ENCODE measurements at places on chromosomes 2 and 18.

DNA sequence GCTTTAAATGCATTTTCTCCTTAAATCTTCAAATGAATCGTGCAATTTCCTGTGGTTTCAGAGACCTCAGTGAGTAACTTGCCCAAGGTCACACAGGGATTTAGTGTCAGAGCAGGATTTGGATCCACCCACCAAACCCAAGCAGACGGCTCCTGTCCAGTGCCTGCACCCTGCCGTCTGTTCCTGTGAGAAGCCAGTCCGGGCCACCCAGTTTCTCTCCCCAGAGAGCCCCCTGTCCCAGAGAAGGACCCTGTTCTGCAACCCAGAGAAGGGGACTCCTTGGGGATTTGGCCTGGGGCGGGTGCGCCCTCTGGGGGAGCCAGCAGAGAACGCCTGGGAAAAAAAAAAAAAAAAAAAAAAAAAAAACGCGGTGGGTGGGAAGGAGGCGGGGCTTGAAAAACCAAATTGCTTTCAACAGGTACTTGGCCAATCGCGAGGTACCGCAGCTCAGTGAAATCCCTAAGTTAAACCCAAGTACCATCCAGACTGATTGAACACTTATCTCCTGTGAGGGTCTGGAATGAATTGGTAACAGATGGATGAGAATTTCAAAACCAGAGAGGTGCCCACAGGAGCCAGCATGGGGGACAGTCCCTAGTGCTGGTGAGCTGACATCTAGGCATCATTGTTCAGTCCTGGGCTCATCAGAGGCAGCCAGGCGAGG is 30.9 kb upstream of the REEP1 start:
- no peak for DNase-seq

DNA sequence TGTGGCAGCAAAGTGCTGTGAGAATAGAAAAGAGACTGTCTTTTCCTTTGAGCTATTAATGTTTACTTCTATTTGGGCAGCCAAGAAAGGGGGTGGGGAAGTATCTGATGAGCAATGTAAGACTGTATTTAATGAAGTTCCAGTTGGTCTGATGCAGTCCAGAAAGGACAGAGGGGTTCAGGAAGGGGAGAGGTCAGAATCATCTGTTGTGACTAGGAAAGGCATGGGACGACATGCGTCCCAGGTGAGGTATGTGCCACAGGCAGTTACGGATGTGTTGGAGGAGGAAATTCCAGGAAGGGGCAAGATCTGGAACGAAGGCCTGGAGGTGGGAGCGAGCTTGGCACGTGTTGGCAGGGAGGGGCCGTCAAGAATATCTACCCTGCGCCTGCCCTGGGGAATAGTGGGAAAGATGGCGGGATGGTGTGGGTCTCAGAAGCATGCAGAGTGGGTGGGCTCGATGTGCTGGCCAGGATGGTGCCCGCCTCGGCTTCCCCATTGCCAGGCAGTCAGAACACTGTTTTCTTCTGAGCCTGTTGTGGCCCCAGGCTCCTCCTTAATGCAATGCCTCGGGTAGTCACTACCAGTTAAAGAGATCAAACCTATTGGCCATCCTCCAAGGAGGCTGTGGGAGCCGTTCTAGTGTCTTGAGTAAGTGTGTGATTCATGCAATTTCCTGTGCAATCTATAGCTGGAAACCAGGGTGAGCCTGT is 57.8 kb upstream of the TXNDC2 start:
- no peak for DNase-seq

DNA sequence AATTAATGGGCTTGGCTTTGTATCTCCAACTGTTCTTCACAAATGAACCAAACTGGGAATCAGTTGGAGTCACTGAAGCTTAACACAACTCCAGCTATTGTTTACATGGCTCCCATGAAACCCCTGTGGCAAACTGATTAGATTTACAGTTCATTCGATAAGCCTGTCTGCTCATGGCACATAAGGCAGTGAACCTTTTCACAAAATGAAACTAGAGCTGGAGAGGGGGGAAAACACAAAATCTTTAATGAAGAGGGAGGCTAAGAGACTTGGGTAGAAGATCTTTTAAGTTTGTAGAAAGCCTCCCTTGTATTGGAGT is 11.6 kb upstream of the ITGA6 start:
- no peak for DNase-seq

DNA sequence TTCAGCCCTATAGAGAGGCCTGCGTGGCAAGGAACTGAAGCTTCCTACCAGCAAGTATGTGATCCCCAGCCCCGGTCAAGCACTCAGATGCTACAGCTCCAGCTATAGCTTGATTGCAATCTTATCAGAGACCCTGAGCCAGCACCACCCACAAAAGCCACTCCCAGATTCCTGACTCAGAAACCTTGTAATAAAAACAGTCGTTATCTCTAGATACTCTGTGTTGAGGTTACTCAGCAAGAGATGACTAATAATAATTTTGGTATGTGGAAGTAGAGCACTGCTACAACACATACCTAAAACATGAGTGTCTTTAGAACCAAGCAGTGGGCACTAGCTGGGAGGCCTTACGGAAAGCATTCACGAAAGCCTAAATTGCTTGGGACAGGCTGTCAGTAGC is 216.9 kb downstream of the UXS1 start:
- no peak for DNase-seq

- no peak for DNase-seq
Observed at GRCh38 chr2:177394594-177394973, 2.0 kb downstream of the AGPS start.

DNA sequence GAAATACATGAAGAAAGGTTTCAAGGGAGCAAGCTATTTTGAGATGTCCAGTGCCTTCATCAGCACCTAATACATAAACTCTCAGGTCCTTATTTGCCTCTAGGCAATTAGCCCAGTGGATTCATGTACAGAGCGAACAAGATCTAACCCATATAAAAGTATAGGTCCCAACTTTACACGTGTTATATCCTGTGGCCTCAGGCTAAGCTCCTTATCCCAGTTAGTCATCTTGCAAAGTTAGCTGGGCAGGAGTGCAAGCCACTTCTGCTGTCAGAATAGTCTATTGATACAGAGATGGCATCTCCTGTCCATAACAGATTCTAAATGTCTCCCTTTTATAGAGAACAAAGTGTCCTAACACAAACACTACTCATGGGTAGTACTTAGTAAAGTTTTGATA is 203.9 kb upstream of the PIK3C3 start:
- DNase-seq = no peak

DNA sequence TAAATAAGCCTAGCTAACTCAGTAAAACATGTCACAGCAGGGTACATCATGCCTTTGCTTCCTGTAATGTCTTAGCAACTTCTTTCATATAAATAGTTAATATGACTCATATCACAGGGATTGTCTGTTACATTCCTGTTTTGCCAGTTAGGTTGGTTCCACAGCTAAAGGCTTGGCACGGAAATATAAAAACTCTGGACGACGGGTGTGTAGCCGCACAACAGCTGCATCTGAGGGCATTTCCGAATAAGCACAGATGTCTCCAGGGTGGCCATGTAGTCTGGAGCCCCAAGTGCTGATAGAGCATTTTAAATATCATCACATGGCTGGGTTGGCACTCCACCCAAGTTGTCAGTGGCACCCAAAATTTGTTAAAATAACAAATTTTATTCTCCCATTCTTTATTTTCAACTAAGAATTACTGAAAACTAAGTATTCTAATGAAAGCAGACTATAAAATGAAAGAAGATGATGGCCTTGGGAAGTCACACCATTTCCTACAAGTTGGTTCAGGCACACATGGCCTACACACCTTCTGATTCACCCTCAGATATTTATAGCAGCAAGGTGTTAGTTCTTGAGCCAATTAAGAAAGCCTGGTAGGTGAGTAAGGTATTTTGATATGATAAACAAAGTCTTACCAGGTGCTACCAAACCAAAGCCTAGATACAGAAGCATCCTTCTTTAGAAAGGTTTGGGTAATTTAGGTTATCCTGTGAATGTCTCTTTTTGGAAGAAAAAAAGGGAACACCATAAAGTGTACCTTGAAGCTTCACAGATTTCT is 61.8 kb upstream of the STK17B start:
- DNase-seq = no peak

GRCh38 chr2:24205131-24205530 is 30.3 kb downstream of the FAM228A start:
- no peak for DNase-seq

DNA sequence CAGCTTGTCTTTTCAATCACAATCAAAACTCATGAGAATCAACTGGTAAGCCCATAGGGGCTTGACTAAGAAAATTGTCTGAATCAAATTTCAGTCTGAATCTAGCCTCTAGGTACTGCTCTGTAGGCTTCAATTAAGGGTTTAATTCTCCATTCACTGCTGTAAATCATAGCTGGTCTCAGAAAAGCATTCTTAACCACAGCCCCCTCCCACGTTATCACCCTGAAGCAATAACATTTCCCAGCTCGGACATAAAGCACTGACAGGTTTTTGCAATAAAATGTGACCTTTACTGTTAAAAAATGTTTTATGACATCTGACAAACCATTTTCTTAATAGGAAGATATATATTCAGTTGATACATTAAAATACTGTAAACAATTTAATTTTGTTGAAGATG is 55.0 kb downstream of the LRP1B start:
- no peak for DNase-seq

- DNase-seq = no peak
Observed at GRCh38 chr2:162490761-162491470, 147.0 kb downstream of the GCA start.

- DNase-seq = no peak
Observed at GRCh38 chr18:36124841-36125240, 4.3 kb downstream of the SLC39A6 start.

DNA sequence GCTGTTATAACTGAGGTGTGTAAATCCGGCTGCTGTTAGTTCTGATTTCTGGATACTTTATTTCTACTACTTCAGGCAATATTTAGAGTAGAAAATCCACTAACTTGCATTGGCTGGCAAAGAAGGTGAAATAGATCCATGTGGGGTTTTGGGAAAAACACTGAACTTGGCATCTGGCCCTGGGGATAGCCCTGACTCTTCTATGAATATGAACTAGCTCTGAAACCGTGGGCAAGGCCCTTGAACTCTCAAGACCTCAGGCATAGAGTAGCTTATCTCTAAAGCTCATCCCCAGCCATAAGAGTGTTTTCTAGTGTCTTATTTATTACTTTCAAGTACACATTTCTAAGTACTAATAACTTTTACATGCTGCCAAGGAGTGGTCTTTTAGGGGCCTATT is 25.8 kb downstream of the PARD3B start:
- no peak for DNase-seq

DNA sequence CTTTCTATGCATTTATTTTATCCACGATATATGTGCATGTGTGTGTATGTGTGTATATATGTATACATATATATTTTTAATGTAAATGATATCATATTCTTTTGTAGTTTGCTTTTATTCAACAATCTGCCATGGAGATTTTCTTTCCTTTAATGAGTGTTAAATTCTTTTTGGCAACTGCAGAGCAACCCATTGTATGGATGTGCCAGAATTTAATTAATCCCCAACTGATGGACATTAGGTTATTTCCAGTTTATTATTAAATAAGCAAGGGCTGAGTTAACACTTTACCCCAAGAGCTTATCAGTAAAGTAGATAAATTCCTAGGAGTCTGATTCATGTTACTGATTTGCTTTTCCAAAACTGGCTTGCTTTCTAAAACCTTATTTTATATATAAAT is 58.9 kb upstream of the CD28 start:
- DNase-seq = no peak

- no peak for DNase-seq
Observed at GRCh38 chr2:30213907-30214463, 17.3 kb upstream of the LBH start.

DNA sequence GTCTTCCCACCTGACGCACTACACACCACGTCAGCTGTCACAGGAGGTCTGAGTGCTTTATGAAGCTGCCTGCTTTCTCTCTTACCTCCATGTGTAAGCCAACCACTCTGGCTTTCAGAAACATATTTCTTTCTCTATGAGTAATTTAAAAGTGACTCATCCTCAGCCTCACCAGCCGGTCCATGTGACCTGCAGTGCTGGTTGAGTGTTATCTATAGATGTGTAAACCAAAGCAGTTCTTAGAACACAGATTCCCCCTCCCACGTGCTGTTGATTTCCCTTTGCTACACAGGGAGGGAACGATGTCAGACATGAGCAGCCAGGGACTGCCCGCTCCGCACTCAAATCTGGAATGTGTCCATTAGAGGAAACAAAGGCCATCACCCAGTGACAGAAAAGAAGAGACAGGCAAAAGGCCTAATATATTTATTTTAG is 157.8 kb downstream of the BCL2 start:
- peak; percentile 68 for DNase-seq

GRCh38 chr2:156456616-156457015 is 20.4 kb downstream of the GPD2 start:
- DNase-seq = no peak

GRCh38 chr2:141490886-141491285 is 639.9 kb downstream of the LRP1B start:
- DNase-seq = no peak

GRCh38 chr2:150051004-150051403 is 436.5 kb downstream of the RND3 start:
- DNase-seq = no peak

DNA sequence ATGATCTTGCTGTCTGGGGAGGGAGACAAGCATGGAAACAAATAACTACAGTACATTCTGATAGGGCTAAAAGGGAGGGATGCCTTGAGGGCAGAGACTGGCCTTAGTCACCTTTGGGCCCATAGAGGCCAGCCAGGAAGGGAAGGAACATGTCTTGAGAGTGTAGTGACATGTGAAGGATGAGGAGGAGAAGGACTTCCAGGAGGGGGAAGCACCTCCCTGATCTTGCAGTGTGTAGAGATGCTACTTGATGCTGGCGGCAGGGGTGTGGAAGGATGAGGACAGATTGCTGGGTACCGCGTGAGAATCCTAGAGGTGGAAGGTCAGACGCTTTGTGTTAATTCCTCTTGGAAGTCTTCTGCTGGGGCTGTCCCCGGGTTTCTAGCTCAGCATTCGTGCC is 13.1 kb downstream of the TET3 start:
- DNase-seq = no peak

GRCh38 chr2:134315471-134315870 is 61.6 kb downstream of the MGAT5 start:
- no peak for DNase-seq

DNA sequence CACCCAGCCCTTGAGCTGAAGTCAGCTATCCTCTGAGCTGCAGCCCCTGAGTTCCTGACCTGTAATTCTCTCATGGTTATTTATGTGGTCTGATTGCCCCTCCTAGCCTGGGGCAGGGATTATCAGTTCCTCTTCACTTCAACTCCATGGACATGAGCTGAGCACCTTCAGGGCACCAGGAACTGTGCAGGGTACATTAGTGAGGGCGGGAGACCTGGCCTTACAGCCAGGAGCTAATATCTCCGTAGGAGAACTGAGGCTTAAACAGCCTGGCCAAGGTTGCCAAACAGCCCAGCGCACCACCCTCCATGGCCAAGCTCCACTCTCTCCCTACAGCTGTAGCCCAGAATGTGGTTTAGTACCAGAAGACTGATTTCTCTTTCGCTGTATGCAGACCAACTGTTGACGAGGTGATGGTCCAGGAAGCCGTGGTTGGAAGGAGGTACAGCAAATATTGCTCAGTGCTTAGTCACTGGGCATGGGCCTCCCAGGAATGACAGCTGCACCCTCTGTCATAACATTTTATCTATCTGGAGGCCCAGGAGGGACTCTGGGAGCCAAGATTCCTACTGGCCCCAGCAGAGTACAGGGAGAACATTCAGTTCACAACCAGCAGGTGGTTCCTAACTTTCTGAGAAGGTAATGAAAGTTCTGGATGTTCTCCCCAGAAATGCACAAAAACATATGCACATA is 228.7 kb upstream of the SIX2 start:
- DNase-seq = no peak

All from activated T-helper 1 cell treated with anti-CD3 and anti-CD28 coated beads, Interleukin-2, amount 50 U/mL, for 16 hours (primary cell).